RWPE1 (cell line): ENCODE measurements at places on chromosomes 6 and 20.
A peak's percentile ranks its signal among the peaks of the same experiment; 100 is the strongest.

GRCh38 chr6:30814146-30815040 is 69.9 kb upstream of the DDR1 start:
- peak; percentile 77 for DNase-seq

- DNase-seq, result peak; percentile 74
These were observed 60.8 kb upstream of the MAP3K4 start for GRCh38 chr6:160930547-160931377.

DNA sequence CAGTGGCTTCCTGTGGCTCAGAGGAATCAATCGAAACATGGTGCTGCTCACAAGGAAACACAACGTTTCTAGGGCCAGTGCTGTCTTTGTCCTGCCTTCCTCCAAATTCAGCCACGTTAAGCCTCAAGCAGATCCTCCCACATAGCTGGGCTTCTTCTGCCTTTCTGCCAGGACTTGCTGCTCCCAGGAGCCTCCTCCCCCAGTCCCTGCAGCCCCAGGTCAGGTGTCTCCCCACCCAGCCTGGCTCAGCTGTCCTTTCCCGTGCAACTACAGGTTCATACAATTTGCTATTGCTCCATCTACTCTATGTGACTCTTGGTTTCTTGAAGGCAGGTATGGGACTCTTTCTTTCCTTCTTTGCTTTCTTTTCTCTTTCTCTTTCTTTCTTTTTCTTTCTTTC is 215.3 kb upstream of the RNF24 start:
- peak; percentile 41 for DNase-seq

GRCh38 chr20:49583669-49584417 is 15.9 kb upstream of the PTGIS start:
- DNase-seq, result peak; percentile 64

DNA sequence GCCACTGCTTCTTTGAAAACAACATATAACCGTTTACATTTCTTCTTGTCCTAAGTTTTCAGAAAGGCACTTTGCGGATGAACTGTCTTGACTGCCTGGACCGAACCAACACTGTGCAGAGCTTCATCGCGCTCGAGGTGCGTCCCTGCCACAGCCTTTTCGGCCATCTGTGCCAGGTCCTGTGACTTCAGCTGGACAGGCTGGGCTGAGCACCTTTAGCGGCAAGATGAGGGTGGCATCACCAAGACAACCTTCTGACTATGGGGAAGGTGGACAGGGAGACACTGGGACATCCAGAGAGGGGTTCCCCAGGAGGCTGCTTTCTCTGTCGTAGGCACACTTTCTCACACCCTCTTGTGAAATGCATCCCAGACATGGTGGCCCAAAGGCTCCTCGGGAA is 82.1 kb downstream of the SYNJ2 start:
- no peak for DNase-seq

- DNase-seq, result no peak
These were observed 8.8 kb downstream of the BTBD3 start for GRCh38 chr20:11926292-11926998.

DNA sequence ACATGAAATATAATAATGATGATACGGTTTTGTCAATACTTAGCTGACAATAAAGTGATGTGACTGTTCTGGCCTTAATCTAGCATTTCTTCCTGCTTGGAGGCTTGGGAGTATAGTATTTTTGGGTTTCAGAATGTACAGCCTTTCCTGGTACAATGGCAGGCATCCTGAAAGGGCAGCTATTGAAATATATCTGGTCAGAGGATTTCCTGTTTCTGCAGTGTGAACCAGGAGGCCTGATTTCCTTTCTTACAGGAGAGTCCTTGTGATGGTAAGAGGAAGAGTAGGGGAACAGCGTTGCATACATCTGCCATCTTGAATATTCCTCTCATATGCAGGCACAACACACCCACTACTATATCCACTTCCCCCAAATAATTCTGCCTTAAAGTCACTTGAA is 93.7 kb downstream of the MYO6 start:
- DNase-seq, result no peak

DNA sequence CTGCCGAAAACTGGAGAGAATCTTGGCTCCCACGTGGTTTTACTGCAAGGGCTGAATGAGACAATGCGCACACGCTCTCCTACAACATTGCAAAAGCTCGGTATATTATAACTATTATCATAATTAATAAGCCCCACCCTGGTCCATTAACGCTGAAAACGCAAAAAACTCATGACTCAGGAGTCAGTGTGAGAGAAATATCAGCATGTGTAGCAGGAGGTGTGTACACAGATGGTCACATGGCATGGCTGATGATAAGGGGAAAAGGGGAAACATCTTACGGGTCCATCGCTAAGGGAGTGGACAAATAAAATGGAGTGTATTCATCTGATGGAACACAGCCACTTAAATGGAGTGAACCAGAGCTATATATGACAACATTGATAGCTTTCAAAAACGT is 29.2 kb downstream of the CDH22 start:
- DNase-seq, result no peak

DNA sequence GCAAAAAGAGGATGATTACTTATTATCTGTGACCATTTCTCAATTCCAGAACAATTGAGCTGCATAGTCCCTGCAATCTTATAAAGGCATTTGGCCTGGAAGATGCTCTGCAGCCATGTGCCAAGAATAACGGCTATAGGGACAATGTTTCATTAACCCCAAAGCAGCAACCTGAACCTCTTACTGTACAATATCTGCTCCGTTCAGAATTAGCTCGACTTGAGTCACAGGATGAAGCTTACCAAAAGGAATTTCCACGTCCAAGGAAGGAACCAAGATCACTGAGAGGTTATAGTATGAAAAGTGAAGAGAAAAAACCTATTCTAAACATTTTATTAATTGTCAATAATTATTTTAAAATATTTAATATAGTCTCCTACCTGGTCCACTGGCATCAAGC is 167.3 kb upstream of the GMDS start:
- no peak for DNase-seq

GRCh38 chr6:1745814-1746213 is 136.1 kb downstream of the FOXC1 start:
- no peak for DNase-seq

DNA sequence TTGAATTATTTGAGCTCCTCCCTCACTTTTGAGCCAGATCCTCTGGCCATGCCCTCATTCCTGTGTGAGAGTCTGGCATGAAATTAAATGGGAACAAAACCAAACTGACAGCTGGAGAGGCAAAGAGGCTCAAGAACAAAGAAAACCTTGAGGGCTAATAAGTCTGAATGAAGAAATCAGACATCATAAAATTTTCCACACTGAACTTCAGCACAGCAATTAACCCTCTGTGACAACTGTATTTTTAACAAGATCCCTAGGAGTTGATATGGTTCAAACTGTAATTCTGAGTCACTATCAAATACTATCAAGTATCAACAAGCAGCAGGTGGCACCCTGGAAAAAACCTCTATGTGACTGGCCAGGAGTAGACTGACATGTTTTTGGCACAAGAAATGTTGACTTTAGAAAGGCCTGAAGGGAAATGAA is 109.4 kb upstream of the EMILIN3 start:
- peak; percentile 51 for DNase-seq

DNA sequence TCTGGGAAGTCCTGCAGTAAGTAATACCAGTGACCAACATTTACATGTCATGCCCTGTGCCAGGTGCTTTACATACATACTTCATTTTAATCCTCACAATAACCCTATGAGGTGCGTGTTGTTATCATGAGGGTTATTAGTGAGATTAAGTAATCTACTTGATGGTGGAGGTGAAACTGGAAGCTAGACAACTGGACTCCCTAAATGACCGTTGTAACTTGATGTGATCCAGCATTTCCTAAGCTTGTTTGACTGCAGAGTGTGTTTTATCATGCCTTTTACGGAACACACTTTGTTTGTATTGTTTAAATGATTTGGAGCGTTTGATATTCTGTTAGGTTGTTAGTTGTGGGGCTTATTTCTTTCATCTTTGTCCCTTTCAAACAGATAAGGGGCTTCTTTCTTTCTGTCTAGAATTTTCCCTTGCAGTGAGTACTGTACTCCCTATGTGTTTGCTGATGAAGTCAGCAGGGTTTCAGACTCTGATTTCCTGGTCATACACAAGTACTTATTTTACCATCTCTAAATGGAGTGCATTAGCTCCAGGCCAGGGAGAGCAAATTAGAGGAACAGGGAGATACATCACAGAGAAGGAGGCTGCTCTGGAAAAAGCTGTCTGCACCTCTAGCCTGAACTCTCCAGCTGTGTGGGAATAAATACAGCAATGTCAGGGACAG is 29.7 kb downstream of the CHMP4B start:
- DNase-seq, result no peak

DNA sequence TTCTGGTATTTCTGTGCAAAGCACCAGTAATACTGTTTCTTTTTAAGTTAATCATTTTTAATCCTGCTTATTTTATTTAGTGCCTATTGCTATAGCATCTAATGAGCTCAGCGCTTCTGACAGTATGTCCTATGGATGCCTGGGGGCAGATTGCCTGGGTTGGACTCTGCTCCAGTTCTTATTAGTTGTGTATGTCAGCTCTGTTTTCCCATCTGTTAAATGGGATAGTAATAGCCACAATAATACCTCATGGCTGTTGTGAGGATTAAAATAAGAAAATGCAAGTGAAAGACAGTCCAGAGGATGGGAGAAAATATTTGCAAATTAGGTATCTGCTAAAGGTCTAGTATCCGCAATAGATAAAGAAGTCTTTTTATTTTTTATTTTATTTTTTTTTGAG is 87.0 kb downstream of the UTRN start:
- no peak for DNase-seq

DNA sequence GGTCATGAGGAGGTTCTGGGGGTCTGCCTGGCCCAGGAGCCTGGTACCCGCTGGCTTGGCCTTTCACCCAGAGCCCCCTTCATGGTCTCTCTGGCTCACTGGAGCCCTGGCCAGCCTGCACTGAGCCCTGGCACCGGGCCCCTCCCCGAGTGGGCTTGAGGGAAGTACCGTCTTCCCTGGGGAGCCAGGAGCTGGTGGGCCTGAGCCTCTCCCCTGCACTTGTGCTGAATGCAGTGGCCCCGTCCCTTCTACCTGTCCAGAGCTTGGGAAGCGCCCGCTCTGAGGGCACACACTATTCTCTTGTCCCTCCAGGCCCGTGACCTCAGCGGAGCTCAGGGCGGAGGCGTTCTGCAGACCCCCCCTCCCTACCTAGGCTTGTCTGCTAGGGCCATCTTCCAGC is 62.2 kb downstream of the TCP11 start:
- DNase-seq, result no peak

GRCh38 chr6:166450167-166450873 is 67.6 kb upstream of the MPC1 start:
- no peak for DNase-seq

GRCh38 chr6:160966493-160967229 is 24.9 kb upstream of the MAP3K4 start:
- no peak for DNase-seq

- DNase-seq, result no peak
These were observed 129.6 kb downstream of the EDN1 start for GRCh38 chr6:12419631-12420272.

- DNase-seq, result no peak
These were observed 56.9 kb upstream of the TIAM2 start for GRCh38 chr6:154938221-154938580.

DNA sequence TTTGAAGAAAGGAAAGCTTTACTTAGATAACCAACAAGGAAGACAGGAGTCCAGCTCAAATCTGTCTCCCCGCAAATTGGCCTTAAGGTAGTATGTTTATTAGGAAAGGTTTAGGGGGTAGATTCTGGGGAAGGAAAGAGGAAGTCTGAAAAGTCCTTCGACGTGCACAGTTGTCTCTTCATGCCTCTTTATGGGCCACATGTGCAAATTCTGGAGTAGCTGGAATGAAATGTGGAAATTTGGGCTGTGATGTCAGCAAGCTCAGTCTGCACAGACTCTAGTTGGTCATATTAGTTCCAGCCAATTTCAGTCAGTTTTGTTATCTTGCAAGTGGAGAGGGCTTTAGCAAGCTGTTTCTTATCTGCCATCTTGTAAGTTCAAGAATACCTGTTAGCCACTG is 50.1 kb downstream of the NUP153 start:
- no peak for DNase-seq

DNA sequence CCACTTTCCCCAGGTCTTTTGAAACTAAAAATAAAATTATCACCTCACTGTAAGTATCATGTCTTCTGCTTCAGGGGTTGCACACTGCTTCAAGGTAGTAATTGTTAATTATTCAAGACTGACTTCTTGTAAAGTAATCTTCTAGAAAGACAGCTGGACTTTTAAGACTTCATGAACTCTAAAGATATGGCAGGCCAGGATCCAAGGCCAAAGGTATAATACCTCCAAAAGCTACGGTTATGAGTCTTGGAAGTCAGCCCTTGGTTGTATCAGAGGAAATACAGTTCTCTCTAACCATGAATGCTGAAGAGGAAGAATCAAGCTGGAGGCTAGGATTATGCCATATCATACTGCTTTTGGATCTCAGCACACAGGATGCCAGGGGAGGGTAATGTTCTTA is 1346.8 kb upstream of the GJE1 start:
- DNase-seq, result no peak

GRCh38 chr6:150617496-150618460 is 18.1 kb downstream of the PLEKHG1 start:
- DNase-seq, result no peak

GRCh38 chr20:58169450-58169849 is 59.0 kb downstream of the ANKRD60 start:
- DNase-seq, result no peak

GRCh38 chr6:170438402-170438753 is 114.7 kb downstream of the PSMB1 start:
- DNase-seq, result peak; percentile 98

DNA sequence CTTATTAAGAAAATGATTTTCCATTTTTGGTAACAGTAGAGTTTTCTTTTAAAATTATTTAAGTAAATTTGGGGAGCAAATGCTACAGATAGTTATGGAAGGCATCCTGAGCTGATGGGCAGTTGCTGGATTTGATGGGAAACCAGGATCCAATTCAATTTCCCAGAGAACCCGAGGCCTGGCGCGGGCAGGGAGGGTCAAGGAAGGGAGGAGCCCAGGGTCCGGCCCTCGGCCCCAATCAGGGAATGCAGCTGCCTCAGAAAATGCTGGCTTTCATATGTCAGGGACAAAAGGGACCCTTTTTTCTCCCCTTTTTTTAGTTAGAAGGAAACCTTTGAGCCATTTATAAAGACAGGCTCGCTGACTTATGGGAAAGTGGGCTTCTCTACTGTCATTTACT is 42.1 kb downstream of the CTCFL start:
- no peak for DNase-seq

DNA sequence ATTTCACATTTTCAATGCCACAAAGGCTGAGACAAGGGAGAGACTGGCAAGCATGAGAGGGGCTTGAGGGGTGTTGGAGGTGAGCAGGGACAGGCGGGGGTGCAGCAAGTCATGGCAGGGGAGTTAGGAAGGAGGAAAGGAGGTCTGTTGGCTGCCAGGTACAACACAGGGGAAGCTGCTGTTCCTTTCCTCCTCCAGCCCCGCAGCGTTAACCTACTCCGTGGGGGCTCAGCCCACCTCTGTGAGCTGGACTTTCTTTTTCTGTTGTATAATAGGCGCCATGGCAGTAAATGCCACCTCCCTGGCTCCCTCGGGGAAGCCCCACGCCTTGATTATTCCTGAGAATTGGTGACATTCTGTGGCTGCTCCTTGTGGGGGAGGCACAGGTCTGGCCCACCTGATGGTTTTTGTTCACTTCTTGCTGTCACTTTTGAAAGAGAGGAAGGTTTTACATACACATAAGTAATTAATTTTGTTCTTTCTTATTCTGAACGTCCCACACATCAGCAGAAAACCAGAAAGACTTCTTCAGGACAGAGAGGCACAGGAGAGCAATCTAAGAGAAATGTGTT is 293.2 kb downstream of the TSHZ2 start:
- DNase-seq, result no peak
